GM12892 (cell line): ENCODE measurements at places on chromosomes 11 and 22.

- DNase-seq, result no peak
Observed at GRCh38 chr11:116993599-116993998, 104.6 kb downstream of the SIK3 start.

DNA sequence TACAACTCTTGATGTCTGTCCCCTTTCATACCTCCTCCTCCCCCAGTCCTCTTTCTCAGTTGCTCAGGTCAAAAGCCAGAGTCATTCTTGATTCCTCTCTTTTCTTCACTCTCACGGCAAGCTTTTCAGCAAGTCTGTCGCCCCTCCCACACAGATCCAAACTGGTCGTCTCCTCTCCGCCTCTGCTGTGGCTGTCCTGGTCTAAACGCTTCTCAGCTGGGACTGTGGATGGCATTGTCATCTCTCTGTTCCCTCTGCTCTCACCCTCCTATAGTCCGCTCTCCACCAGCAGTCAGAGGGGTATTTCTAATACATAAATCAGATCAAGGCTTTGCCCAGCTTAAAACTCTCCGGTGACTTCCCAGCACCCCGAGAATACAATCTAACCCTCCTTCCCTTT is 46.8 kb upstream of the SPATA19 start:
- DNase-seq, result no peak

DNA sequence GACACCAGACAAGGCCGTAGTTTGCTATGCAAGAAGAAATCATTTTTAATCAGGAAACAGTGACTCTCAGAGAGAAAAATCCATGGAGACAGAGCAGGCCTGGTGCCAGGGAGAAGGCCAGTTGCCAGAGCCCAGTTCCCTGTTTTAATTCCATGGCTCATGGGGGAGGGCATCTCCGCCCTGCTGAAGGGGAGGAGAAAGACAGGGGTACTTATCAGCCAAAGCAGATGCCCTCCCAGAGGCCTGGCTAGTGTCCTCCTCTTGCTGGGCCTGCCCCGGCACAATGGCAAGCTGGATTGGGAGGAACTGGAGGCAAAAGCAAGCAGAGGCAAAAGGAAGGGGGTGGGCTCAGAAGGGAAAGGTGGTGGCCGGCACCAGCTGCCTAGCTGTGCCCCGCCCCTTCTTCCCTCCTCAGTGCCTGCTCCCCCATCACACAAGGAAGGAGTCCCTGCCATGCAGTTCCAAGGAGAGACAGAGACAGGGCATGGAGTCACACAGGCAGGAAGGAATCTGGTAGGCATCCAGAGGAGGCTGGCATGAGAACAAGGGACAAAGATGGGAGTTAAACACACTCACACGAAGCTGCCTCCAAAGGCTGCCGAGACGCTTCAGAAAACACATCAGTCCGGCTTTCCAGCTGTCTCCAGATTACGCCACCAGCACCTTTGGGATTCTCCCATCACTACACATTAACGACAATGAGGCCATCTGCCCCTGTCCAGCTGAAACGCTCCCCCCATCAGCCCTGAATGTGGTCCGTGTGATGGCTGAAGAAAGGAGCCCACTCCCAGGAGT is 591.8 kb downstream of the BUD13 start:
- no peak for DNase-seq

DNA sequence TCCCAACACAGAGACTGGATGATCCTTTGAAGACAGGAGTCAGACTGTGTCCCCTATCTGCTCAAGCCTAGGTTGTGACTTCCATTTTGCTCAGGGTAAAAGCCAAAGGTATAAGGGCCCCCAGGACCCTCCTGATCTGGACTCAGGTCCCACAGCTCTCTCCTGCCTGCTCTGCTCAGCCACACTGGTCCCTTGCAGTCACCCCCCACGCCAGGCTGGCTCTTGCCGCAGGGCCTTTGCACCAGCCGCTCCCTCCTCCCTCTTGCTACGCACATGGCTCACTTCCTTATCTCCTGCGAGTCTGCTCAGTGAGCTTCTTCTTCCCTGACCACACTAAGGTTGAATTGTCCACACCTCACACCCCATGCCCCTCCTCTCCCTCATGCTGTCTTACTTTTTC is 28.4 kb upstream of the CACNG2 start:
- DNase-seq, result no peak

DNA sequence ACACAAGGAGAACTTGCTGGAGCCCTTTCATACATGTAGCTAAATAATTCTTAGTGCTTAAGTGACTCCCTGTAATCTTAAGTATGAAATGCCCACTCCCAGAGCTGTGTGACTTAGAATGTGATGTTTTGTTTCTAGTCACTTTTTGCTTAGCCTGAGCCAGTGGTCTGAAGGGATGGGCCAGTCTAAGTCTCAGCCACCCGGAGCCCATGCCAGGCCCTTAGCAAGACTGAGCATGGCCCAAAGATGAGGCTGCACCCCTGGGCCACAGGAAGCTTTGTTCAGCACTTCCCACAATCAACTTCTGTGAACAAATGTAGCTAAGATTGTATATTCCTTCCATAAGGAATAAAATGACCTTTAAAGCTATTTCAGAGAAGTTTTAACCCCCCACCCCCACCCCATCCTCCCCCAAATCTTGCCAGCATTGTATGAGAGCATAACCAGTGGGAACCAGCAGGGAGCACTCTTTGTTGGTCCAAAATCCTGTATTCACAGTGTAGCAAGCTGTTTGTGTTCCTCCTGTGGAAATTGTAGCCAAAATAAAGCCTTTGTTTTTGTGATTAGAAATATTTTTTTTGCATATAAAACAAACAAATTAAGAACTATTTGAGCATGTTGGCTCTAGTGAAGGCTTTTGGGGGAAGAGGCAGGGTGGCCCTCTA is 73.8 kb upstream of the GAL start:
- DNase-seq, result no peak

- no peak for DNase-seq
Observed at GRCh38 chr11:122864386-122865115, 18.0 kb upstream of the JHY start.

DNA sequence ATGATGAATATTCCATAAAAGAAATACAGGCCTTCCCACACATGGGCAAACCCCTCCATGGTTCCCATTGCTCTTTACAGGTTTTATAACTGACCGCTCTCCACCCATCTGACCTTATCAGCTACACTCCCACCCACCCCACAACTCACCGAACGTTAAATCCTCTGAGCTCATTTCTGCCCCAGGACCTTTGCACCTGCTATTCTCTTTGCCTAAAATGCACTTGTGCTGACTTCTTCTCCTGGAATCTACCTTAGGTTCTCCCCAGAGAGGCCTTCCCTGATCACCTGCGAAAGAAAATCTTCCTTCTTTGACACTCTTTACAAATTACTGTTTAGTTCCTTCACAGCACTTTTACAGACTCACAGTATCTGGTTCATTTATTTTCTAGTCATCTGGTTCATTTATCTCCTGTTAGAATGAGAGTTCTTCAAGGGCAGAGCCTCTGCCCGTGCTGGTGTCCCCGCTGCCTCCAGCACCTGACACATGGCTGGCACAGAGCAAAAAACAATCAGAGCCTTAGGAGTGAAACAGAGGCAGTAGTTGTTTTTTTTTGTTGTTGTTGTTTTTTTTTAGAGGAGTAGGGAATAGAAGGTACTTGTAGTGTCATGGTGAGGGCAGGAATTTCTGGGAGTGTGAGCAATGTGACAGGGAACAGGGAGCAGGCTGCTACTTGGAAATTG is 21.6 kb upstream of the GRK3 start:
- no peak for DNase-seq

DNA sequence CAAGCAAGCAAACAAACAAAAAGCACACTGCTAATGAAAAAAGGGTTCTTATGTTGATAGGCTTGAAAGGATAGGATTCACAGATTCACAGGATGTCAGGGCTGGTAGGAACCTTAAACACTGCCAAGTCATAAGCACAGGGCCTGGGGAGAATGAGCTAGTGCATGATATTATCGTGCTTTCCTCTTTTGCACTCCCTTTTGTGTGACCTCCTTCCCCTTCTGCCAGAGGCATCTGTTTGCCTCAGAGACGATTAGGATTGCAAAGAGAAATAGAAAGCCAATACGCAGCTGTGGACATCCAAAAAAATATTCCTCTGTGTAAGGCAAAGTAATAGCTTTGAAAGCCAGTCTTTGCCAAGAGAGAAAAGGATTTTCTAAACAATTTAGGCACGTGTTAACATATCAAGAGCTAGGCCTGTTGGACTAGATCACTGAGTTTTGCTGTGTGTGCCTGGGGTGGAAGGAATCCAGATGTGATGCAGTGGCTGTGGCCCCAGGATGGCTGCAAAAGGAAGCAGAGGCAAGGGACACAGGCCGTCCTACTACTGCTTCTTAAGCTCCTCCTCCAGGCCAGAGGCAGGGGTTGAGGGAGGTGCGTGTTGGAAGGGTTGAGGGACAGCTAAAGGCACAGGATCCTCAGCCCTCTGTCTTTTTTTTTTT is 30.6 kb downstream of the MCHR1 start:
- DNase-seq, result no peak

DNA sequence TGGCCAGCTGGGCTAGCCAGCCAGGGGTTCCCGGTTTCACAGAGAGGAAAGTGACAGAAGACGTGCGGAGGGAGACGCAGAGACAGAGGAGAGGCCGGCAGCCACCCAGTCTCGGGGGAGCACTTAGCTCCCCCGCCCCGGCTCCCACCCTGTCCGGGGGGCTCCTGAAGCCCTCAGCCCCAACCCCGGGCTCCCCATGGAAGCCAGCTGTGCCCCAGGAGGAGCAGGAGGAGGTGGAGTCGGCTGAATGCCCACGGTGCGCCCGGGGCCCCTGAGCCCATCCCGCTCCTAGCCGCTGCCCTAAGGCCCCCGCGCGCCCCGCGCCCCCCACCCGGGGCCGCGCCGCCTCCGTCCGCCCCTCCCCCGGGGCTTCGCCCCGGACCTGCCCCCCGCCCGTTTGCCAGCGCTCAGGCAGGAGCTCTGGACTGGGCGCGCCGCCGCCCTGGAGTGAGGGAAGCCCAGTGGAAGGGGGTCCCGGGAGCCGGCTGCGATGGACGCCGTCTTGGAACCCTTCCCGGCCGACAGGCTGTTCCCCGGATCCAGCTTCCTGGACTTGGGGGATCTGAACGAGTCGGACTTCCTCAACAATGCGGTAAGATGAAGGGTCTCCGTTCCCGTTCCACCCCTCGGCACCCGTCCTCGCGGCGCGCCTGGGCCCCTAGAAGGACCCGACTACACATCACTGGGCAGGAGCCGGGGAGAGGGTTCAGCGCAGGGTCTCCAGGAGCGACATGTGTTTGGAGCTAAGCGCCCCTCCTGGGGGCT is at the start of gene CREB3L1:
TSS of gene CREB3L1 (plus strand) at position 41 of the 765 bp plus-strand sequence. CDS start at position 491, 450 bp downstream.
- DNase-seq, result peak; percentile 58

DNA sequence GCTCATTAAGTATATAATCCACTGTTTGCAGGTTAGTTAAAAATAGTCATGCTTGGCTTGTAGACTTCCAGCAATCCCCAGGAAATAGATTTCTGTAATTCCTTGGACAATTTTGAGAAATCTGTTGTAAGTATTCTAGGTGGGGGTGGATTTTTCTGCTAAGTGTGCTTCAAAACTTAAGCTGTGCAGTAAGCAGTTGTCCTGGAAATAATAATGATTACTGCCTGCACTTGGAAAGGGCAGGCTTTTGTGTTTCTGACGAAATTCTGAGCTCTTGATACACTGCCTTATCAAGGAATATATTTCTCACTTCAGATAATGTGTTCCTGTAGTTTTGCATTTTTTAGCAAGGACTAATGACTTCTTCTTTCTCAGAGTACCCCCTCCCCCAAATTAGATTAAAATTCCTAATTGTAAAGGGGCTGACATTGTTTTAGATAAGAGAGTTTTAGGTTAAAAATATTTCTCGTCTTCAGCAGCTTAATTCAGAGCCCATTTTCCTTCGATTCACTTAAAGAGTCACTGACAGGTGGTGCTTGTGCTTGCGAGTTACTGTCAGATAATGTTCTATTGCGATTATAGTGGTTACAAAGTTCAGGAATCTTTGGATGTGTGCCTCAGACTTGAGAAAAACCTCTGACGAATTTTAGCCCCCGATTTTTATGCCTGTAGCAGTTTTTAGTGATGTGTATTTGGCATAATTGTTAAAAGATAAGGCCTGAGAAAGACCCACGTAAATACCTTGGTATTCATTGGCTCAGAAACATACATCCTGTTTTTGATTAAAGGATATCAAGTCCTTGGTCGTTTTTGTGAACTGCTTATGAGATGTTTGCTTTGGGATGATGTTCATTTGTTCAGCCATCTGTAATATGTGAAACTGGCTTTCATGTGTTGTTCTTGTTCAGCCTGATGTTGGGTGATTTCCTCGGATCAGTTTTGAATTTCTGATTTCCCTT is 120.5 kb downstream of the HIPK3 start:
- DNase-seq, result no peak

GRCh38 chr11:68282141-68282860 is 10.5 kb upstream of the C11orf24 start:
- peak; percentile 60 for DNase-seq

GRCh38 chr11:45455536-45455935 is 169.4 kb upstream of the SYT13 start:
- no peak for DNase-seq

- no peak for DNase-seq
Observed at GRCh38 chr11:76096552-76096951, 109.8 kb downstream of the WNT11 start.

DNA sequence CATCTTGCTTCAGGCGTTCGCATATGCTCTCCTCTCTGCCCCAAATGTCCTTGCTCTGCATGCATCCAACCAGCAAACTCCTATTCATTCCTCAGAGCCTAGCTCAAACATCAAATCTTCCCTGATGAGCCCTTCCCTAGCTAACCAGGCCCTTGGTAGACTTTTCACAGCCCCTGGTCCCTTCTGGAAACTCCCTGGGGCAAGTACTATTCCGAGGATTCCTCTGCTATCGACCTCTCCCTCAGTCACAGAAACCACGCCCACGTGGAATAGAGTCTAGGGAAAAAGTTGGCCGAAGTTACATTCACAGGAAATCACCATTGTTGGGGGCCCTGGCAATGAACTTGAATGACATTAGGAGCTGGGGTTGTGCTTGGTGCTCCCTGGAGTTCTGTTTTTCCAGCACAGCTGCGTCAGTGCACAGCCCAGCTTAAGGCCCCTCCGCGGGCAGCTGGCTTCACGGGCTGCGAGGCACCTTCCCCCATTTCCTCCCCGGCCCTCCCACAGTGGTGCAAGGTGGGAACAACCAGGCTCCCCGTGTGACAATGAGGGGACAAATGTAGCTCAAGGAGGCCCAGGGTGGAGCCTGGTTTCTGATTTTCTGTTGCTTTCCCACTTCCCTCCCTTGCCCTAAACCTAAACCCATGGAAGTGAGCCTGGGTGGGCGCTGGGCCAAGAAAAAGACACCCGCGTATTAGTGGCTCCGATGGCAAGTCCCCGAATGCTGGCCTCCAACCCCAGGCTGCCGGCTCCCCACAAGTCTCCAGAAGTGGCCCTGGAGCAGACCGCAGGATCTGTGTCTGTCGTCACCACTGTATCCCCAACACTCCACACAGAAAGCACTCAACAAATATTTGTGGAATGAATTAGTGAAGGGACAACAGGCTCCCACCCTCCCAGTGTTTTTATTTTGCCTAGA is 4.3 kb upstream of the ATP5MGL start:
- no peak for DNase-seq

DNA sequence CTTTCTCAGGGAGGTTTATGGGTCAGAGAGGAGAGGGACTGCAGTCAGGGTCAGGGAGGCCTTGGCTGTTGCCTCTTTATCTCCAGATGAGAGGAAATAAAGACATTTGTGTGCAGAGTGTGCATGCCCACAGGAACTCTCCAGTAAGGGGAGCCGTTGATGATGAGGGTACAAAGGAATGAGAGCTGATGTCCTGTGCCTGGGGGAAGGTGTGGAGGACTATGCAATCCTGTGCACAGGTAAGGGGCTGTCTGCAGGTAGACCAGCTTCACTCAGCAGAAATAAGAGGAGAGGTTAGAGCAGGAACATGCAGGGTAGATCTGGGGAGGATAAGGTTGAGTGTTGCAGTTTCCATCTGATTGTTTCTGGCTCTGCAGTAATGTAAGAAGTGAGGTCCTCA is 132.6 kb downstream of the NTM start:
- DNase-seq, result no peak

- no peak for DNase-seq
Observed at GRCh38 chr22:39954584-39955055, 5.6 kb upstream of the TMA7B start.
